ENCODE measurements at places on chromosomes 3 and 15. TPM values are rescaled to one million over a fixed set of nuclear protein-coding genes. Genes with fewer than 3 reads are reported as not detected.

- H3K4me1 ChIP-seq = no peaks in the 10 kb centered on the region
- DNase-seq = no peak
- no peak overlapping the region for H3K4me3 ChIP-seq
- H3K27me3 ChIP-seq = peaks cover 11% of the 10 kb centered on the region
- no peak overlapping the region for H3K27ac ChIP-seq
- no peaks in the 10 kb centered on the region for H3K36me3 ChIP-seq
Measured at GRCh38 chr3:113615976-113616375, 80.5 kb downstream of the USF3 start.

Gene NBEAL2
- 48.0 TPM for polyA plus RNA-seq

Gene RNF7
- polyA plus RNA-seq = 89.5 TPM

Gene RYR3
- polyA plus RNA-seq = not detected

- DNase-seq = no peak
- no peaks in the 10 kb centered on the region for H3K36me3 ChIP-seq
- no peak overlapping the region for H3K4me3 ChIP-seq
Measured at GRCh38 chr3:55519019-55519418, 31.9 kb upstream of the WNT5A start.

DNA sequence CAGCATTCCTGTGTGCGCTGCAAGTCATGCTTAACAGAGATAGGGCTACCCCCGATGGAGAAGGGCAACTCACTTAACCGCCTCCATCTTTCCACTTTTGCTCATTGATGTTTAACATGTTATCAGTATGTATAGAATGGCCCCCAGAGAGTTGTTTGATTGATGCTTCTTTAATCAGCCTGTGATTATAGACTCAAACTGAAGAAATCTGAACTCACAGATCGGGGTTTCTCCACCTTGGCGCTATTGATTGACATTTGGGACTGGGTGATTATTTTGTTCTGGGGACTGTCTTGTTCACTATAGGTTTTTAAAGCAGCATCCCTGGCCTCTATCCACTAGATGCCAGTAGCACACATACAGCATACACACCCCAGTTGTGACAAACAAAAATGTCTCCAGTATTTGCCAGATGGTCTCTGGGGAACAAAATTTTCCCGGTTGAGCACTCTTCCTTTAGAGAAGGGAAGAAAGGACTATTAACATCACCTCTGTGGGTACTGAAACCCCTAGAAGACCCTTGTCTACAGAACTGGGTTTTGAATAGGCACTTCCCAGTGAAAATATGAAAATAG is 54.4 kb downstream of the LARS2 start:
- no peak overlapping the region for H3K4me3 ChIP-seq
- H3K36me3 ChIP-seq = no peaks in the 10 kb centered on the region
- no peaks in the 10 kb centered on the region for H3K27me3 ChIP-seq
- no peak for DNase-seq
- no peak overlapping the region for H3K27ac ChIP-seq

- no peak overlapping the region for H3K4me3 ChIP-seq
- H3K36me3 ChIP-seq = no peaks in the 10 kb centered on the region
- no peaks in the 10 kb centered on the region for H3K27me3 ChIP-seq
- no peak overlapping the region for H3K27ac ChIP-seq
Measured at GRCh38 chr15:44780608-44781007, 44.3 kb downstream of the TRIM69 start.

DNA sequence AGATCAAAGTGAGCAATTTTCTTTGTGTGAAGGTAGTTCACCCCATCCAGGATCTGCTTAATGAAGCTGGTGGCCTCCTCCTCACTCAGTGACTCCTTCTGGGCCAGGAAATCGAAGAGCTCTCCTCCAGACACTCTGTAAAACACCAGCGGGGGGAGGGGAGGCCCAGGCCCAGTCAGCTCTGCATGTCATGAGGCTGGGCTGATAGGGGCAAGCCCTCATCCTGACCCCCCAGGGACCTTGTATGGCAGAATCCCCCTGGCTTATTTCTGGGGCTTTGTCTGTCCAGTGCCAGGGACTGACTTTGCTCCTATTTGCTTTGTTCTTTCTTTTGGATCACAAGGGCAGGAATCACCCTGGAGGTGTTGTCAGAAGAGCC is 74.9 kb downstream of the DAPK2 start:
- no peak overlapping the region for H3K27ac ChIP-seq
- H3K4me1 ChIP-seq = peaks cover 5% of the 10 kb centered on the region
- no peak overlapping the region for H3K4me3 ChIP-seq
- H3K36me3 ChIP-seq = no peaks in the 10 kb centered on the region

DNA sequence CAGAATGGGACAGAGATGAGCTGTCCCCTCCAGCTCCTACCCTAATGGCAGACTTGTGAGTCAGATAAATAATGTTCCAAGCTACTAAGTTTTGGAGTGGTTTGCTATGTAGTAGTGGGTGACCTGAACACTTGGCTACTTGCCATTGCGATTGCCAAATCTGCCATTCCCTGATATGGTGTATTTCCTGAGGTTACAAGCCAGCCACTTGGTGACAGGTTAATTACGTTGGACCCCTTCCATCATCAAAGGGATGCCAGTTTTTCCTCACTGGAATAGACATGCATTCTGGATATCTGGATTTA is 33.6 kb downstream of the MORF4L1 start:
- H3K4me1 ChIP-seq = no peaks in the 10 kb centered on the region
- no peaks in the 10 kb centered on the region for H3K27me3 ChIP-seq
- H3K27ac ChIP-seq = no peak overlapping the region
- H3K36me3 ChIP-seq = peaks cover 24% of the 10 kb centered on the region

Gene CRYBG3
- 2.8 TPM for polyA plus RNA-seq

GRCh38 chr15:96247621-96248305 is 82.7 kb upstream of the NR2F2 start:
- H3K36me3 ChIP-seq = no peaks in the 10 kb centered on the region
- H3K27me3 ChIP-seq = no peaks in the 10 kb centered on the region
- H3K4me1 ChIP-seq = no peaks in the 10 kb centered on the region
- no peak overlapping the region for H3K4me3 ChIP-seq
- H3K27ac ChIP-seq = no peak overlapping the region

DNA sequence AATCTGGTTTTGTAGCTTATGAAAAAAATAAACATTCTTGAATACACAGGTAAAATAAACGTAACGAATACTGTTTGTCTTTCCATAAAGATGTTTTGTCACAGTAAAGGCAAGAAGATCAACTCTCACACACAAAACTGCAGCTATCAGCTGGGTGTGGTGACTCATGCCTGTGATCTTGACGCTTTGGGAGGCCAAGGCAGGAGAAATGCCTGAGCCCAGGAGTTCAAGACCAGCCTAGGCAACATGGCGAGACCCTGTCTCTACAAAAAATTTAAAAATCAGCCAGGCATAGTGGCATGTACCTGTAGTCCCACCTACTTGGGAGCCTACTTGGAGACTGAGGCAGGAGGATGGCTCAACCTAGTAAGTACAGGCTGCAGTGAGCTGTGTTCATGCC is 39.6 kb downstream of the CBLB start:
- H3K27ac ChIP-seq = no peak overlapping the region
- no peak overlapping the region for H3K4me3 ChIP-seq
- no peaks in the 10 kb centered on the region for H3K36me3 ChIP-seq
- no peak for DNase-seq
- no peaks in the 10 kb centered on the region for H3K27me3 ChIP-seq
- H3K4me1 ChIP-seq = peaks cover 16% of the 10 kb centered on the region

DNA sequence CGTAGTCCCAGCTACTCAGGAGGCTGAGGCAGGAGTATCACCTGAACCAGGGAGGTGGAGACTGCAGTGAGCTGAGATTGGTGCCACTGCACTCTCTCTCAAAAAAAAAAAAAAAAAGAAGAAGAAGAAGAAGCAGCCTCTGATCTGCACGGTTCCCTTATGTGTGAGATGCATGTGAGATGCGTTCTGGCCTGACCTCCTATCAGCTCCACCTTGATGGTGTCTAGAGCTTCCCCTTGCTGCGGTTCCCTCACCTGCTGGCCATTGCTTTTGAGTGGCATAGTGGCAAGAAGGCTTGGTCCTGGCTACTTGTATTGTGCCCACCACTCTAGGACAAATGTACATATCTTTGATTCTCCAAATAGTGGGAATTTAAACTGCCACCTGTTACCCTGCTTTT is 49.4 kb upstream of the CFAP161 start:
- no peaks in the 10 kb centered on the region for H3K27me3 ChIP-seq
- H3K4me3 ChIP-seq = no peak overlapping the region
- H3K4me1 ChIP-seq = peaks cover 13% of the 10 kb centered on the region
- no peaks in the 10 kb centered on the region for H3K36me3 ChIP-seq
- no peak for DNase-seq

Gene COL6A6
- not detected for polyA plus RNA-seq

DNA sequence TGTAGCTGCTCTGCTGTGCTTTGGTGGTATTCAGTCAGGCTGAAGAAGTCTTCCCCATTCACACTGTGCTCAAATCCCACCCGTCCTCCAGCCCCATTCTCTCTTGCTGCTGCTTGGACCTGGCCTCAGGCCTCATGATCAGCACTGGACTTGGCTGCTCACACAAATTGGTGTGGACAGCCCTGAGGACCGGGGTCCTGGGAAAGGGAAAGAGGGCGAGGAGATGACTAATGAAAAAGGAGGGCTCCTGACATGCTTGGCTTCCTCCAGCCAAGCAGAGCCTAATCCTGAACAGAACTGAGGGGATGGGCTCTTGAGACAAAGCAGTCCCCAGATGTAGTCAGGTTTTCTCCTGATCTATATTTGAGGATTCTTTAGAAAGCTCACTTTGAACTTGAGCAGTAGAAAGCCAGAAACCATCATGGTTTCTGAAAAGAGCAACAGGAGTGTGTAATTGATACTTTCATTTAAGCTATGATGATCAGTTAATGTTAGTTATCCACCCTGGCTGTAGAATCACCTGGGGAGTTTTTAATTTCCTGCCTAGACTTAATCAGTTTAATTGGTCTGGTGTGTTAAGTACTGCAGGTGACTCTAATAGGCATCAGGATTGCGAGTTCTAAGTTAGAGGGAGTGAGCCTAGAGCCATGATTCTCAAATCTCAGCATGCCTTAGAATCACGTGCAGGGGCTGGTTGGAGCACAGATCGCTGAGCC is 79.4 kb upstream of the THBS1 start:
- DNase-seq = no peak
- no peak overlapping the region for H3K27ac ChIP-seq
- H3K27me3 ChIP-seq = no peaks in the 10 kb centered on the region
- H3K4me3 ChIP-seq = no peak overlapping the region

DNA sequence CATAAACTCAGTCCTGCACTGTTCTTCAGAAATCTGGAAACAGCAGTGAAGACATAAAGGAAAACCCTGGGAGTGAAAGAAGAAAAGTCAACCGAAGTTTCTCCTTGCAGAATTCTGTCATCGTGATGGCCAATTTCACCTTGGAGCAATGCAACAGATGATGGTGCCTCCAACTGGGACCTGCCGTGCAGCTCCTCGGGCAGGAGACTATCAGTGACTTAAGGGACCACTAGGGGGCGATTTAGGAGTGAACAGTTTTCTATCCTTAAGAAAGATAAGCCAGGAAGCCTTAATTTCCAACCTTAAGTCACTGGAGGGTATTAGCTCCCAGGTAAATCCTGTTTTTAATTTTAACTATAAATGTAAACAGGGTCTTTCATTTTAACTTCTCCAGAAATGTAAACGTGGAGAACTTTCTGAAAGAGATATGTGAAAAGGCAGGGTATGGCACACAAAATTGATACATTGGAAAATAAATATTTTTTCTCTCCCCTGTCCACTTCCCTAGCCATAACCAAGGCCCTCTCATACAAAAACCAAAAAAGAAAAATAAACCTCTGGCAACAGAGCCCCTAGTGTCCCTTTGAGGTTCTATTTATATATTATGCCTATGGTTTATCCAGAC is 116.3 kb downstream of the PDZRN3 start:
- H3K36me3 ChIP-seq = no peaks in the 10 kb centered on the region
- H3K4me1 ChIP-seq = no peaks in the 10 kb centered on the region
- peak; percentile 43 for DNase-seq
- no peaks in the 10 kb centered on the region for H3K27me3 ChIP-seq

Gene SLC12A8
- 0.90 TPM for polyA plus RNA-seq

DNA sequence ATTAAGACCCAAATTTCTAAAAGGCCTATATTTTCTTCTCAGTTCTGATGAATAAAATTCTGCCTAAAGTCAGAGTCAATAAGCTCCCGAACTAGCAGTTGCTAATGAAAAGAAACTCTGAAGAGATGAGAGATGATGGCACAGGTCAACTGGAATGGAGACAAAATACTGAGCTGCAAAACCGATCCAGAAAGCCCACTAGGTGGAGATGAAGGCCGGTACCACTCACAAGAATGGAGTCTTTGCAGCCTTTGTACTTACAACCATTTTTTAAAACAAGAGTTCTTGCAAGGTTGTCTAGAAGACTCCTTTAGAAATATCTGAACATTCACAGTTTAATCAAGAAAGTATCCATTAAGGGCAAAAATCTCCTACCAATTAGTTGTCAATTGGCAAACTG is 119.9 kb upstream of the TJP1 start:
- no peak overlapping the region for H3K27ac ChIP-seq
- DNase-seq = no peak
- H3K36me3 ChIP-seq = no peaks in the 10 kb centered on the region
- peaks cover 10% of the 10 kb centered on the region for H3K4me1 ChIP-seq

DNA sequence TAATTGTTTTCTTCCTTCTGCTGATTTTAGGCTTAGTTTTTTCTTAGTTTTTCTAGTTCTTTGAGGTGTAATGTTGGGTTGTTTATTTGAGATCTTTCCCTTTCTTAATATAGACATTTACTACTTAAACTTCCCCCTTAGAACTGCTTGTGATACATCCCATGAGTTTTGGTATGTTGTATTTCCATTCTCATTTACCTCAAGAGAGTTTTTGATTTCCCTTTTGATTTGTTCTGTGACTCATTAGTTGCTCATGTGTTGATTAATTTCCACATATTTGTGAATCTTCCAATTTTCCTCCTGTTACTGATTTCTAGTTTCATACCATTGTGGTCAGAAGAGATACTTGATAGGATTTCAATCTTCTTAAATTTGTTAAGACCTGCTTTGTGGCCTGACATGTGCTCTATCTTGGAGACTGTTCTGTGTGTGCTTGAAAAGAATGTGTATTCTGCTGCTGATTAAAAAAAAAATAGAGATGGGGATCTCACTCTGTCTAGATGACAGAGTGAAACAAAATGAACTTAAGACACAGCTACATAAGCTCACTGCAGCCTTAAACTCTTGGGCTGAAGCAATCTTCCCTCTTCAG is 22.3 kb downstream of the GRM2 start:
- no peaks in the 10 kb centered on the region for H3K36me3 ChIP-seq
- H3K4me3 ChIP-seq = no peak overlapping the region
- no peak overlapping the region for H3K27ac ChIP-seq
- no peak for DNase-seq
